ENCODE measurements at places on chromosomes 4 and X.

DNA sequence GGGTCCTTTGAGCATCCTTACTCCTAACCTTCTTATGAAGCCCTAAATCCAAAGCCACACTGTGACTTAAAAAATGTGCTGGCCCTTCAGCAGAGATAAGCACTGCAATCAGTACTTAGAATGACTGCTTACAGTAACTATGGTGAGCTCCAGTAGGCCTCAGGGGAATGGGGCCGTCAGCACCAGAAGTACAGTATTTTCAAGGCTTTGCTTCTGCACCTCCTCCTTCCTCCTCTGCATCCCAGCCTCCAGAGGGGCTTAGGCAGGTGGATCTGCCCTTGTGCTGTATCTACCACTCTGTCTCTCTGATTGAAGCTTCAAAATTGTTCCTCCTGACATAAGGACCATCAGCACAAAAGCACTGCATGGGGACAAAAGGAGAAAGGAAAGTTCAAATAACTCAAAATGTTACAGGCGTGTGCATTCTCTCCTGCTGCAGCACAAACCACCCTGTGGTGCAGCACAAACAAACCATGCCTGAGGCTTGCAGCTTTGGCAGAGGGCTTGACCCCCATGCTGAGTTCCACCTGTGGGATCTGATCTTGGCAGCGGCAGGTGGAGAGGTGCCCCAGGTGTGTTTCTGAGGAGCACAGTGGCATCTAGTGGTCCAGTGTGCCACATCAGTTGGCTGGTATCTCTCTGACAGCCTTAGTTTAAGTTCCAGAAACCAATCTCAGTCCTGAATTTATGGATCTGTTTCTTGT lies 164.7 kb downstream of the SOWAHB start:
- DNase-seq, result no peak

- DNase-seq, result no peak
Measured at GRCh38 chr4:15303052-15303641, 124.7 kb upstream of the C1QTNF7 start.

- DNase-seq, result no peak
Measured at GRCh38 chrX:1321674-1322073, 14.9 kb upstream of the IL3RA start.

DNA sequence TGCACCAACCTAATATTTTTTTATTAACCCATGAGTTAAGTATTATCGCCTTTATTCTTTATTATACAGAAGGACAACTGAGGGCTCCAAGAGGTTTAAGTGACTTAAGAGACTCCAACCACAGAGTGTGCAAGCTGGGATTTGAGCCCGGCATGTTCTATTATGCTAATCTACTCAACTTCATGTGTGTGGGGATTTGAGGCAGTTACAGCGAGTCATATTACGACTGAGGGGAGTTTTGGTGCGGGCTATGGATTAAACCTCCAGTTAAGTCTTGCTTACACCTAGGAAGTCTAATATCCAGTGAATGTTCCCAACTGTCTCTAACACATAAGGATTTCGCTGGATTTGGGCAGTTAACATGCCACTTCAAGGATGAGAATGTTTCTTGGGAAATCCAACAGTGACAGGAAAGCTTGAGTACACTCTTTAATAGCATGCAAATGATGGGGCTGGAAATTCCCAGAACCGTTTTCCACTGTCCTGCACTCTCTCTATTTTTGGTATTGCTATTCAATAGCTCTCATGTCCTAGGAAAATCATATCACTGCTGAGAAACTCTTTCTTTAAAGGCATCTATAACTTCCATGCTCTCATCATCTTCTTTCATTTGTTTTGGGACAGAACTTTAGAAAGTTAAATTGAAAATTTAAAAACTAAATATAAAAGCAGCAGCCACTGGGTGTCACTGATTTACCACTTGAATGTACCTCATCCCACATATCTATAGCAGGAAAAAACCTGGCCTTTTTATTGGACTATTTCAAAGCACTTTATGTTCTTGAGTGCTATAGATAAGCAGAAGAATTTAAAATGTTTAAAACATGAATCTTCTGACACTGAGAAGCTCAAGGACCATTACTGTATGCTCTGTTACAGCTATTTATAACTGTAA lies 165.1 kb upstream of the TTC29 start:
- no peak for DNase-seq

DNA sequence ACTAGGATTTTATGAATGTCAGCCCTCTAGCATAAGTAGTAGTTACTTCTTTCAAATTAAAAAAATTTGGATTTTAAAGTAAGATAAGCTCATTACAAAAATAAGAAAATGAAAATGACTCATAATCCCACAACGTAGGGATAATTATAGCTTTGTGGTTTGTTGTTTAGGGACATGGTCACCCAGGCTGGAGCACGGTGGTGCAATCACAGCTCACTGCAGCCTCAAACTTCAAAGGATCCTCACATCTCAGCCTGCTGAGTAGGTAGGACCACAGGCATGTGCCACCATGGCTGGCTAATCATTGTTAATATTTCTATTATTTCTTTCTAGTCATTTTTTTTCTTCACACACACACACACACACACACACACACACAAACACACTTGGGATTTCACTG lies 57.6 kb downstream of the PLAC1 start:
- DNase-seq, result no peak

GRCh38 chr4:106022454-106022853 lies 127.2 kb downstream of the NPNT start:
- DNase-seq, result no peak

- DNase-seq, result no peak
Measured at GRCh38 chrX:26653050-26653449, 437.1 kb downstream of the MAGEB5 start.

DNA sequence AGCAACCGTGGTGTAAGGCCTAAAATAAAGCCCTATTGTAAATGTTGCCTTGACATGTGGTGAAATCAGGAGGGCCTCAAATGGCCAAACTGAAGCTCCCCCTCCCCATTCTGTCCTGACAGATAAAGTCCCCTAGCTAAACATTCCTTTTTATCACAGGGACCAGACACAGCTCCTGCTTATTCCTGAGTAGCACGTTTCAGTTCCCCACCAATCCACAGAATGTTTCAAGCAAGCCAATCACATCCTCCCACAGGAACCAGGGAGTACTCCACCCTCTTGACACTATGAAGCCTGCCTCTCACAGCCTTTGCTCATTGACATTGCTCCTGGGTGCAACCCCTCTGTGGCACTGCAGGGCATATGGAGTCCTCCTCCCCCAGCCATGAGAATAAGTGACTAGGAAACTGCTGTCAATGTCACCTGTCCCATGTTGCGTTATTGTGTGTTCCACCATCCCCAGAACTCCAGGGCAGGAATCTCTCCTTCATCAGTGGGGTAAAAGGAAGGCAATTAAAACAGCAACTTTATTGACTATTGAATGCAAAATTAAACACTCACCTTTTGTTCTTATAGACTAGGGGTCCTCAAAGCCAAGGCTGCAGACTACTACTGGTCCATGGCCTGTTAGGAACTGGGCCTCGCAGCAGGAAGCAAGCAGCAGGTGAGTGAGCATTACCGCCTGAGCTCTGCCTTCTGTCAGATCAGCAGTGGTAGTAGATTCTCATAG lies 128.1 kb downstream of the COL25A1 start:
- no peak for DNase-seq

GRCh38 chr4:82501154-82501442 lies 60.7 kb downstream of the TMEM150C start:
- no peak for DNase-seq

DNA sequence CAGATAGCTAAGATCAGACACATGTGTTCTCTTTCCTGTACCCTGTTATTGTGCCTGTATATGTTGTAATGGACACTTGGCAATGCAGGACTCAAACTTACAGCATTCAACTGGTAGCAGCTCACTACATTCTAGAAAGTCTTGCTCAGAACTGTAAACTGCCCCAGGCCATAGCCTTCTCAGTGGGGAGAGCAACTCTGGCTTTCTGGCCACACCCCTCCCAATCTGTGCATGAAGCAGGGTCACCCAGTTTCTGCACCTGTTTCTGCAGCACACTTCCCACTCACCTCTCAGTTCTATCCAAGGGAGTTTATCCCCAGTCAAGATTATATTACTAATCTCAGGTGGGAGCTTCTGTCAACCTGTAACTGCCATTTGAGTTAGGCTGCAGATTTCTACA lies 38.9 kb upstream of the TBX22 start:
- DNase-seq, result no peak

DNA sequence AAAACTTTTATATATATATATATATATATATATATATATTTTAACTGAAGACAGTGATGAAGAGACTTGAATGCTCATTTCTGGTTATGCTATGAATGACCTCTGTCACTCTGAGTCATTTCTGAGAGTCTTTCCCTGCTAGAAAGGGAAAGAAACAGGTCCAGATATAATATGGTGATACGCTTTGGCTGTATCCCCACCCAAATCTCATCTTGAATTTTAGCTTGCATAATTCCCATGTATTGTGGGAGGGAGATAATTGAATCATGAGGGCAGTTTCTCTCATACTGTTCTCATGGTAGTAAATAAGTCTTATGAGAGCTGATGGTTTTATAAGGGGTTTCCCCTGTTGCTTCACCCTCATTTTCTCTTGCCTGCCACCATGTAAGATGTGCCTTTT lies 254.1 kb upstream of the IGFBP7 start:
- DNase-seq, result no peak

DNA sequence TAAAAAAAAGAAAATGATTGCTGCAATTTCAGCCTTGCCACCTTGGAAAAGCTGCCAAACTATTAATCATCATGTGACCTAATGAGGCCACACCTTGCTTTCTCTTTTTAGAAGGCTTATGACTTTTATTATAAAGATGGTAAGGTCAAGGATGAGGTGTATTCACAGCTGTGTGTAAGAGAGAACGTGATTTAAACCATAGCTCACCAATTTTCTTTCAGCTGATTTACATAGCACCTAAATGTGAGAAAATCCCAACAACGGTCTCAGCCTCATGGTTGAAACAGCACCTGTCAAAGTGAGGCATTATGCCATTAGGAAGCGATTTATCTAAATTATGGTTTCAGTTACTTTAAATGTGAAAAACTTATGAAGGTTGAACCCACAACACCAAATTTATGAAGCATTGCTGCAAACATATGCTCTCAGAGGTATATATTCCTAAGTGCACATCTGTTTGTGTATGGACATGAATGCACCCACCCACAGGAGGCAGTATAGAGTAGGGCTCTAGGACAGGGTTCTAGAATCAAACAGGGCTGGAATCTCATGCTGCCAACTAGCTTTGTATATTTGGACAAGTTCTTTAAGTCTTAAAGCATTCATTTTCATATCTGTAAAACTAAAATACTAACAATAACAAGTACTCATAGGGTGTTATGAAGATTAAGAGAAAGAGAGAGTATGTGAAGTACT lies 40.7 kb downstream of the ANXA3 start:
- no peak for DNase-seq

GRCh38 chrX:150696866-150697265 lies 3.7 kb downstream of the MTMR1 start:
- no peak for DNase-seq

DNA sequence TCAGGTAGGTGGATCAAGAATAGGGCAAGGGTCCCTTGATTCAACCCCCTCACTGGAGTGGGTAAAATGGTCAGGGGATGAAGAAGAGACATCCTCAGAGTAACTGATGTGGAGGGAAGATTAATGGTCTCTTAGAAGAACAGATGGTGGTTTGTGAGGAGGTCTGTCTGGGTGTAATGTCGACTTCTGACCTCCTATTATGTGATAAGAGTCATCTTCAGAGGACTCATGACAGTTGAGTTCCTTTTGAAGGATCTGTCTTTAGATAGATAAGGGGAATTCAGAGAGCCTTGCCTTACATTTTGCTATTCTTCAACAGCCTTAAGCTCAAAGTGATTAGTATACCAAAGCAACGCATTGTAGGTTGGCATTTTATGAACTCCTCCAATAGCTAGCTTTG lies 27.1 kb upstream of the MAGEA8 start:
- no peak for DNase-seq

DNA sequence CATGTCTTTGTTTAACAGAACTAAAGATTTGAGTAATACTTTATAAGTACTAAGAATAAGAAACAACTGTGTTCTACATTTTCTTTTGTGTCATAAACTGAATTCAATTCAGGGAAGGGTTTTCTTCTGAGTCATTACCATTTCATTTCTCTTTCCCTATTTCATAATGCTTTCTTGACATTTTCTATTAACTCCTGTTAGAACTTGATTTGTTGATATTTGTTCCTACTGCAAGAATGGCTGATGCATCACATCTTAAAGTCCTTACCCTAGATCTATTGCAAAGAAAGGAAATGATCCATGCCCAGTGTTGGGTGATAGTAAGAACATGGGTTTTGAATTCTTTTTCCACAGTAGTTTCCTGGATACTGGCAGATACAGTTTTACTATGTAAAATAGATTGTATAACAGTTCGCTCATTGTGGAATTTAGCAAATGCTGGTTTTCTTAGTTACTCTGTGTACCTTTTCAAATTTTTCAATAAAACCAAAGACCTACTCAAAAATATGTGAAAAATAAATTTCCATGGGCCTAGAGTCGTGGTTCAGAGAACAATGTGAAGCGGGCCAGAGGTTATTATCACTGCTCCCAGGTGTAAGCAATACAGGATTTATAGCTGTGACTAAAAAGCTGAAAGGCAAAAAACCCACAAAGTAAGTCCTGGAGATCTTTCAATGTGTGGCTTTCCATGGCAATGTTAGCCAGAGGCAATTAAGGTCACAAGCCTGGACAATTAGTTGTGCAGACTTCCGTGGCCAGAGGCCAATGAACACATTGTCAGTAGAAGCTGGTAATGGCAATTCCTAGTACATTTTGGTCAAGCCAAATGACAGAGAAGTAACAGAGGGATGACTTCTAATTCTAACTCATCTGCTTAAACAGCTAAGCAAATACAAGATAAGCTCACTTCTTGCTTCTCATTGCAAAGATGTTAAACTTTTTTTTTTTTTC lies 127.3 kb upstream of the FAT4 start:
- no peak for DNase-seq

DNA sequence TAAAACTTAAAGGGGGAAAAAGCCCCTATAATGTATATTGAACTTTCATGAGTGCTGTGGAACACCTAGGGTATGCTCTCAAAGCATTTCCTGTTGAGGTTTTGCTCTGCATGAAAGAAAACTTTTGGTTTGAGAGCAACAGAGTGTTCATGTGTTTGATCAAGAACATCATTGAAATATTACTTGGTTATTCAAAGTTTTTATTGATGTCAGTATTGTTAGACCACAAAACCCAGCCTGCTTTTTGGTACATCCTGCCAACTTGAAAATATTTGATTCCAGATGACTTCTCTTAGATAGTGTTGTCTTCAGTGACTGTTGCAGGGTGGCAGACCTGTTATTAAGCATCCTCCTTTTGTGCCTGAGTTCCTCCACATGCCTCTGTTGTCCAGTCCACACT lies 68.0 kb downstream of the N4BP2 start:
- no peak for DNase-seq
